ENCODE measurements at places on chromosomes 13 and 19.

- no peak for DNase-seq
Measured at GRCh38 chr13:66407128-66407527, 823.0 kb downstream of the PCDH9 start.

DNA sequence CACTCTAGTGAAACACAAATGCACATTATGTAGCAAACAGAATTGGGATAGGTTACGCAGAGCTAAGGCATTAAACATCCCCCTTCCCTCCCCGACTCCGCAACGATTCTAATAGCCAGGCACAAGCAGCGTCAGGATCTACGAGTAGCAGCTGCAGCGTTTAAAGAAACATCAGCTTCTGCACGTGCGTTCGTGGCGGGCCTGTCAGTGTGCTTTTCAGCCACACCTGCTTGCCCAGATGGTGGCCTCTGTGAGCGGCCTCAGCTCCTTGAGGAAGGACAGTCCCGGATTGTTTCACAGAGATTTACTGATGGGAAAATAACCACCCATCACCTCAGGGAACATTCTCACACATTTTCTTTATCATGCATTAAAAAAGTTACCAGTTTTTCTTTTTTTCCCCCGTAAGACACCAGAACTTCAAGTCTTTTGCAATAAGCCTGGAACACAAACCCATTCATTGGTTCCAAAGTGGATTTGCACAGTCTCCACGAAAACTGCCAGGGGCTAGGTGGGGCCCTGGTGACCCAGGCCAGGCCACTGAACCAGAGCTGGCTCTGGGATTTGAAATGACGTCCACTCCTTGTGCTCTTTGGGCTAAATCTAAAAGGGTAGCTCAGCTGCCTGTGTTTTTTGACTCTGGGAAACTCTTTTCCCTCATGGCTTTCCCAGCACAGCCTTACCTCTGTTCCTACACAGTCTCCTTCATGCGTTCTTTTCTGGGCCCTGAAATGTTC is 325.5 kb downstream of the KCNRG start:
- no peak for DNase-seq

DNA sequence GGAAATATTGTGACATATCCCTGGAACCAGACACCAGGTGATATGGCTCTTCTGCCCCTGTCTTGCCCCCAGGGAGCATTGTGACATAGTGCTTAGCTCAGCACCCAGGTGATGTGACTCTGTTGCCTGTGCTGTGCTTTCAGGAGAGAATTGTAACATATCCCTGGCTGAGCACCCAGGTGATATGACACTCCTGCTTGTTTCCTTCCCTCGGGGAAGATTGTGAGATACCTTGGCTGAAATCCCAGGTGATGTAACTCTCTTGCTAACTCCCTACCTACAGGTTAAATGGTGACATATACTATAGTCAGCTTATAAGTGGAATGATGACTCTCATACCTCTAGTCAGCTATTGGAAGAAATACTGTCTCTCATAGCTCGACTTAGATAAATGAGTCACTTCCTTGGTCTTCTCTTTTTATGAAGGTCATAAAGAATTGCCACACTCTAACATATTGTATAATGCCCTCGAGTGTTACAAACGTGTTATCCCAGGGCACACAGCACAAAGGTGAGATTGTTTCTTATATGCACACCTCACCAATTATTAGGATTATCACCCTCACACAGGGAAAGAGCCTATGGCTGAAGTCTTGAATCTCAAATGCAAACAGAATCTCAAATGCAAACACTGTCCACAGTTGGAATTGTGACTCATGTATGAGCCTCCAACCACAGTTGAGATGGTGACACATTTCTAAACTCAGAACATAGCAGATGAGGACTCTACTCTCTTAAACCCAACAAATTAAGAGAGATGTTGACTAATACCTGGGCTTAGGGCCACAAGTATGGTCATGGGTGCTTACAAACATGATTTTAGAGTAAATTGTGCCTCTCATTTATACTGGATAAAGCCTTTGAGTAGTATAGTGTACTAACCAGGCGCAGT is 32.7 kb upstream of the ZNF254 start:
- no peak for DNase-seq

GRCh38 chr13:19781526-19781925 is 1.2 kb downstream of the PSPC1 start:
- no peak for DNase-seq

DNA sequence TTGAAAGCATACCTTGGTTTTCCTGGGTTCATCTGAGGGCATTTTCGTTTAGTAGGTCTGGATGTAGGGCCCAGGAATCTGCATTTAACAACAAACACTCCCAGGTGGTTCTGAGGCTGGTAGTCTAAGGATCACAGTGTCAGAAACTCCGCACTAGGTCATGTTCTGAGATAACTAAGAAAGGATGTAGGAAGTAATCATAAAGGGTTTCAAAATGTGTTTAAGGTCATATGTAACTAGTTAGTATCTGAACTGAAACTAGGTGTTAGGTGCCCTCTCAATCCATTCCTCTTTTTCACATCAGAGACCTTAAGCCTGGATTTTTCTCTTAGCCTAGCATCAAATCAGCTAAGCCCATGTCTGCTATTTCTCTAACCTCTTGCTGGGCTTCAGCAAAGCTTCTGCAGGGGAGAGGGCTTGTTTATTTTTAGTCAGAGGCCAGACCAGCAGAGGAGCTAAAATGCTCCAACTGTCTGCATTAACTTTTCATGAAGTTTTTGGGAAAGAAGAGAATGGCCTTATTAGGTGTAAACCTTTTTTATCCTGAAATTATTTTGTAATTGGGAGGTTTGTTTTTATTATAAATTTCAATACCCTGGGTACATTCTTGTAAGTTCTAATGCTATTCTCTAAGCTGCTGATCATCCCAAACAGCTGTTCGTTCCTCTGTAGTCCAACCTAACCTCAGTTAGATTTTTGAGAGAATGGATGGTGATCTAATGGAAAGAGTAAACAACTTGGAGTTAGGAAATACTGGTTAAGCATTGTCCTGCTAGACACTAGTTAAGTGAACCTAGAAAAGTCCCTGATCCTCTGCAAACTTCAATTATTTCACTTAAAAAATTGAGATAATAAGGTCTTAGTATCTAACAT is 262.8 kb upstream of the RFC3 start:
- no peak for DNase-seq

GRCh38 chr13:39599842-39600241 is 3.2 kb downstream of the LHFPL6 start:
- DNase-seq: no peak

- no peak for DNase-seq
Measured at GRCh38 chr19:2428756-2429711, 1.6 kb upstream of the TIMM13 start.

- no peak for DNase-seq
Measured at GRCh38 chr13:61880578-61881283, 465.1 kb upstream of the PCDH20 start.

DNA sequence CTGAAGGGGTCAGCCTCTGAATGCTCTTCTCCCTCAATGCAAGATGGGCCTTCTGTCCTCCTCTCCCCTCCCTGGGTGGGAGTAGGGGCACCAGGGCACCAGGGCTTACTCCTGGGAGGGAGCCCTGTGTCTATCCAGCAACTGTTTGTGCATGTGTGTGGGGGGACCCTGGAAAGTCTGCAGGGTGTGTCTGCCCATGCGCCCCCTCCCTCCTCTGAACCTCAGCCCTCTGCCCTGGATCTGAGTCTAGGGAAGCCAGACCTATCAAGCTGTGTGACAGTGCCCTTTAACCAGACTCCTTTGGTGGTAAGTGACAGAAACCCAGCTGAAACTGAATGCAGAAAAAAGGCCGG is 213.3 kb upstream of the ZNF536 start:
- no peak for DNase-seq

- peak; percentile 14 for DNase-seq
Measured at GRCh38 chr19:23116802-23117571, at the start of gene ZNF730. TSS of gene ZNF730 (plus strand) at chr19:23117025. CDS start at chr19:23117174, 149 bp downstream.

DNA sequence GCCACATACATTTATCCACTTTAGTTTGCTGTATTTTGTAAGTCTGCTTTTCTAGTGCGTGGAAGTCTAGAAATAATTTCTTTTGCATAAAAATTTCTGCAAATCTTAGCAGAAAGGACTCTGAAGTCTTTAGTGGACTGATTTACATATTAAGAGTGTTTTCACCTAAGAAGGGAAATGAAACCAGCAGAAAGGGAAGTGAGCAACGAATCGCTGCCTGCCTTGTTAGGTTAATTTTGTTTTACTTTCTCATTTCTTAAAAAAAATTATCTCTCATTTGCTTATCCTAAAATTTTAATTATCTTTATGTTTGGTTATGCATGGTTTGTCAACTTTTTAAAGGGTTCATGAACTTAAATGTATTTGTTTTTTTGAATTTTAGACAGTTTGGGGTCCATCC is 767 bp upstream of the GPR18 start:
- DNase-seq: no peak

DNA sequence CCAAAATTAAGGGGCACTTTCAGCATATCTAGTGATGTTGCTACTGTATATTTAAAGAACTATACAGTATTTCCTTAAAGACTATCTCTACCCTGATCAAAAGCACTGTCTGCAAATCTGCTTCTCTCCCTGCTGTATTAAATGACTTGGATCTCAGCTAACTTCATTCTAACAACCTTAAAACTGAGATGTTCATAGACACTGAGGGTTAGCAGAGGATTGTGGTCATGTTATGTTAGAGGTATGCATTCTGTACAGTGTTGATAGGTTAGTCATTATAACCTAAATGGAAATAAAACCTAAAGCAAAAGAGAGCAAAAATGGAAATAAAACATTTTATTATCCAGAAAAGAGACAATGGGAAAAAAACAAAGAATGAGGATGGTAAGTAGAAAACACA is 9.9 kb downstream of the GPR183 start:
- no peak for DNase-seq

All from stimulated activated CD4-positive, alpha-beta T cell treated with anti-CD3 and anti-CD28 coated beads, Interleukin-1b, Interleukin-23, amount 100 ng/mL, for 1 hour (primary cell).